ENCODE measurements at places on chromosomes 2 and 18. TPM values are rescaled to one million over a fixed set of nuclear protein-coding genes. Genes with fewer than 3 reads are reported as not detected.

RTP5 gene
- total RNA-seq = not detected

DNA sequence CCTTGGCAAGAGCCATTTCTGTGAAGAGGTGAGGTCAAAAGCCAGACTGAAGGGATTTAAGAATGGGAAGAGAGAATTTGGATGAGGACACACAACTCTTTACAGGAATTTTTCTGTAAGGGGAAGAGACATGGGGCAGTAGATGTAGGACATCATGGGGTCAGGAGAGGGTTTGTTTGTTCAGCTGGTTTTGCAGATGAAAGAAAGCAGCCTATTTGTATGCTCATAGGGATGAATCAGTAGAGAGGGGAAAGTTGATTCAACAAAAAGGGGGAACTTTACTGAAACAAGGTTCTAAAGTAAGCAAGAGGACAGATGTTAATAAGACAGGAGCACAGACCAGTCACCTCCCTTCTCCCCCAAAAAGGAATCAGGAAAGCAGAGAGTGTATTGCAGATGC, 11.2 kb downstream of the SCG2 start:
- no peak for DNase-seq
- H3K4me1 ChIP-seq = peaks cover 3% of the 10 kb centered on the region
- no peaks in the 10 kb centered on the region for H3K36me3 ChIP-seq
- H3K27ac ChIP-seq = no peak overlapping the region

GRCh38 chr18:48905513-48905912, 45.3 kb downstream of the SMAD7 start:
- H3K27ac ChIP-seq = no peak overlapping the region
- no peak overlapping the region for H3K4me3 ChIP-seq
- peaks cover 26% of the 10 kb centered on the region for H3K4me1 ChIP-seq

DNA sequence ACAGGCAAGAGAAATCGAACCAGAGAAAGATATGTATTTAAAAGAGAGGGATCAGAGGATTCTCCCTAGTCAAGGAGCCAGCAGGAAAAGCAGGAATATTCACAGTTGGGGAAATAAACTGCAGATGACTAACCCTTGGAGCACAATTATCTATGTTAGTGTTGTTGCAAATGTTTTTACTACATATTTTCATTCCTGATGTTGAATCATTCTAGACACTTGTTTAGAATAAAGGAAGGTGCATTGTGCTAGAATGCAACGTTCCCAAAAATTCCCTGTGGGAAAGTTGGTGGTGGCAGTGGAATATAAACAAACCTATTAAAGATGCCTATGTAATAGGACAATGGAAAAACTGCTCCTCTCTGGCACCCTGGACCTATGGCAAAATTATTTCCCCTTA, 63.3 kb downstream of the DTNA start:
- no peaks in the 10 kb centered on the region for H3K27me3 ChIP-seq
- H3K27ac ChIP-seq = peak overlapping the region; percentile 71
- H3K4me3 ChIP-seq = no peak overlapping the region
- DNase-seq = peak; percentile 59
- H3K4me1 ChIP-seq = peaks cover 26% of the 10 kb centered on the region

REEP1 gene
- 0.53 TPM for total RNA-seq

GRCh38 chr18:80106482-80107051, 2.5 kb upstream of the ADNP2 start:
- H3K36me3 ChIP-seq = no peaks in the 10 kb centered on the region
- no peak overlapping the region for H3K4me3 ChIP-seq
- peaks cover 8% of the 10 kb centered on the region for H3K4me1 ChIP-seq
- H3K27me3 ChIP-seq = peaks cover 16% of the 10 kb centered on the region

RNU2-63P gene
- not detected for total RNA-seq

ARHGAP28 gene
- total RNA-seq = 23.4 TPM

- no peaks in the 10 kb centered on the region for H3K36me3 ChIP-seq
- peak; percentile 74 for DNase-seq
- no peaks in the 10 kb centered on the region for H3K27me3 ChIP-seq
- H3K27ac ChIP-seq = no peak overlapping the region
These were observed 10.6 kb upstream of the MC5R start for GRCh38 chr18:13813271-13813849.

KCNK3 gene
- not detected for total RNA-seq

GRCh38 chr2:58620093-58620492, 379.0 kb upstream of the FANCL start:
- peaks cover 33% of the 10 kb centered on the region for H3K4me1 ChIP-seq
- H3K27me3 ChIP-seq = no peaks in the 10 kb centered on the region
- H3K4me3 ChIP-seq = peak overlapping the region; percentile 7
- H3K27ac ChIP-seq = peak overlapping the region; percentile 76

- no peaks in the 10 kb centered on the region for H3K36me3 ChIP-seq
- DNase-seq = no peak
- H3K27ac ChIP-seq = no peak overlapping the region
- no peak overlapping the region for H3K4me3 ChIP-seq
- no peaks in the 10 kb centered on the region for H3K27me3 ChIP-seq
- H3K4me1 ChIP-seq = no peaks in the 10 kb centered on the region
These were observed 1073.4 kb upstream of the GYPC start for GRCh38 chr2:125582516-125582915.

GRCh38 chr2:218030409-218031195, 27.8 kb upstream of the TNS1 start:
- peaks cover 13% of the 10 kb centered on the region for H3K27me3 ChIP-seq
- no peak overlapping the region for H3K4me3 ChIP-seq
- no peak for DNase-seq
- H3K4me1 ChIP-seq = no peaks in the 10 kb centered on the region
- H3K36me3 ChIP-seq = no peaks in the 10 kb centered on the region

- DNase-seq = no peak
- H3K27ac ChIP-seq = no peak overlapping the region
- H3K4me1 ChIP-seq = no peaks in the 10 kb centered on the region
- H3K4me3 ChIP-seq = no peak overlapping the region
These were observed 7.4 kb upstream of the MBOAT2 start for GRCh38 chr2:9010866-9011265.

CXCR2 gene
- not detected for total RNA-seq

DNA sequence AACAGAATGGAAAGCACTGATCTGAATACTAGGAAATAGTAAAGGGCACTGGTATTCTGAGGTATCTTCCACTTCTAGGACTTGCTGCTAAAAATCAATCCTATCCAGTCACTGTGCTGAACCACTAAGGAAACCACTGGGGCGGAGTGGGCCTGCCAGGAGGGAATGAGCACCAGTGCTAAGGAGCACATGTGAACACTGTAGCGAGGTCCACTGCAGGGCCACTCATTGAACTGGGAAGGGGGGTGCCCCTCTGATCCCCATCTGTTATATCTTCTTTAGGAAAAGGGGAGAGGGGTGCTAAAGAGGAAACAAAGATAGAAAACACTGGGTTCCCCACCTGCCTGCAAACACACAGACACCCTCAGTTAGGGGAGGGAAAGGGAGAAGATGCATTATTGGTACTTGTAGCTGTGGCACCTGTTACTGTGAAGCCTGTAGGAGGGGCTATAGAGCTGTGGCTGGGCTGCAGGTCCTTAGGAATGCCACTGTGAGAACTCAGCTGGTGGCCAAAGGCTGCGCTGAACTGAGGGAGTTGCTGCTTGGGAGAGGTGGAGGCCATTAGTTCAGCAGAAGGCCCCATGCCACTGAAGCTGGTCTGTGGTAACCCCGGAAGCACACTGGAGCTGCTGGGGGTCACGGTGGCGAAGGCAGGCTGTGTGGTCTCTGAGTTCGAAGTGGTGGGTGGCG, 81.8 kb downstream of the INO80D start:
- H3K27ac ChIP-seq = no peak overlapping the region
- peaks cover 11% of the 10 kb centered on the region for H3K36me3 ChIP-seq
- no peak overlapping the region for H3K4me3 ChIP-seq
- H3K27me3 ChIP-seq = no peaks in the 10 kb centered on the region
- H3K4me1 ChIP-seq = no peaks in the 10 kb centered on the region

- no peaks in the 10 kb centered on the region for H3K27me3 ChIP-seq
- no peaks in the 10 kb centered on the region for H3K4me1 ChIP-seq
- H3K27ac ChIP-seq = no peak overlapping the region
- no peak for DNase-seq
- no peak overlapping the region for H3K4me3 ChIP-seq
These were observed 179.4 kb downstream of the MYCN start for GRCh38 chr2:16119741-16120140.

- H3K27ac ChIP-seq = no peak overlapping the region
- H3K4me3 ChIP-seq = no peak overlapping the region
- no peaks in the 10 kb centered on the region for H3K4me1 ChIP-seq
- H3K36me3 ChIP-seq = no peaks in the 10 kb centered on the region
- DNase-seq = no peak
These were observed 55.0 kb upstream of the PKDCC start for GRCh38 chr2:41992671-41993434.

SLC1A4 gene
- 13.9 TPM for total RNA-seq

- peak; percentile 91 for DNase-seq
- H3K4me3 ChIP-seq = no peak overlapping the region
- H3K27ac ChIP-seq = peak overlapping the region; percentile 50
- H3K4me1 ChIP-seq = peaks cover 18% of the 10 kb centered on the region
These were observed 38.3 kb downstream of the MRPL33 start for GRCh38 chr2:27809761-27810241.

CIB4 gene
- total RNA-seq = not detected

DNA sequence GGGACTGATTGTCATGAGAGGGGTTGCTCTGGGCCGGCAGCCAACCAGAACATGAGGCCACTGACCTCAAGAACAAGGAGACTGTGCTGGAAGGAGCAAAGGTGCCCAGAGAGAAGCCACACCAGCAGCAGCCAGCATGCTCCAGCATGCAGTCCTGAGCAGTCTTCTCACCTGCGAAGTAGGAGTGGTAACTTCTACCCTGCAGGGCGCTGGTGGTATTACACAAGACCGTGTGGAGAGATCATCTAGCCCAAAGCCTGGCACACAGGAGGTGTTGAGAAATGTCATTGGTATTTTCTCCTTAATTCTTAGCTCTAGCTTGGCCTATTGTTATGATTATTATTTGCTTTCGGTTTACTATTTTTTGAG, 132.7 kb downstream of the TSN start:
- H3K27me3 ChIP-seq = no peaks in the 10 kb centered on the region
- no peak overlapping the region for H3K27ac ChIP-seq
- no peaks in the 10 kb centered on the region for H3K36me3 ChIP-seq

DNA sequence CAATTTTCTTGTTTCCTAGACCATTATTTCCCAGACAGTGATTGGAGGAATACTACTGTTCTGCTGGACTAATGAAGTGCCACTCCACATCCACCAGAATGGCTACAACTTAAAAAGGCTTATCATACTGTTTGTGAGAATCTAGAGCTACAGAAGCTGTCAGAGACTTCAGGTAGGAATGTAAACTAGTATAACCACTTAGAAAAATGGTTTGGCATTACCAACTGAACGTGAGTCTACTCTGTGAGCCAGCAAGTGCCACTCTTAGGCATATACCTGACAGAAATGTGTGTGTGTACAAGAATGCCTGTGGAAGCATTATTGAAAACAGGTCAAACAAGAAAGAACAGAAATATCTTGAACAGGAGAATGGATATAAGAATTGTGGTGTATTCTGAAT, 4.2 kb upstream of the SCN3A start:
- no peaks in the 10 kb centered on the region for H3K4me1 ChIP-seq
- no peak for DNase-seq
- no peaks in the 10 kb centered on the region for H3K27me3 ChIP-seq
- H3K36me3 ChIP-seq = no peaks in the 10 kb centered on the region

DNA sequence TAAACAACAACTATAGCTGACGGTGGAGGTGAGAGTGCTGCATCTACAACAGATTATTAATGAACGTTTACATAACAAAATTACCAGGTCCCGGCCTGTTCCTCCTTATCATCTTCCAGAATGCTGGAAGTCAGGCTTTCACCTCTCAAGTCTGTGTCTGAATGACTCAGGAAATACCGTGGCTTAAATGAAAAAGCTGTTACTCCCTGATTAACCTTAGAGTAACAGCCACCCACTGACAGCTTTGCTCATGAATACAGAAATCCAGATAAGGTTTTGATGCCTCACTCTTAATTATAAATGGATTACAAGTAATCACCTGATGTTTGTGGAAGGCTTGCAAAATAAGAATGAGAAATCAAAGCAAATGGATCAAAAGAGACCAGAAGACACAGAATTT, 885.3 kb upstream of the CELF4 start:
- H3K36me3 ChIP-seq = no peaks in the 10 kb centered on the region
- no peaks in the 10 kb centered on the region for H3K4me1 ChIP-seq
- H3K4me3 ChIP-seq = no peak overlapping the region
- H3K27me3 ChIP-seq = no peaks in the 10 kb centered on the region
- H3K27ac ChIP-seq = no peak overlapping the region

POTEE gene
- 0.21 TPM for total RNA-seq

DNA sequence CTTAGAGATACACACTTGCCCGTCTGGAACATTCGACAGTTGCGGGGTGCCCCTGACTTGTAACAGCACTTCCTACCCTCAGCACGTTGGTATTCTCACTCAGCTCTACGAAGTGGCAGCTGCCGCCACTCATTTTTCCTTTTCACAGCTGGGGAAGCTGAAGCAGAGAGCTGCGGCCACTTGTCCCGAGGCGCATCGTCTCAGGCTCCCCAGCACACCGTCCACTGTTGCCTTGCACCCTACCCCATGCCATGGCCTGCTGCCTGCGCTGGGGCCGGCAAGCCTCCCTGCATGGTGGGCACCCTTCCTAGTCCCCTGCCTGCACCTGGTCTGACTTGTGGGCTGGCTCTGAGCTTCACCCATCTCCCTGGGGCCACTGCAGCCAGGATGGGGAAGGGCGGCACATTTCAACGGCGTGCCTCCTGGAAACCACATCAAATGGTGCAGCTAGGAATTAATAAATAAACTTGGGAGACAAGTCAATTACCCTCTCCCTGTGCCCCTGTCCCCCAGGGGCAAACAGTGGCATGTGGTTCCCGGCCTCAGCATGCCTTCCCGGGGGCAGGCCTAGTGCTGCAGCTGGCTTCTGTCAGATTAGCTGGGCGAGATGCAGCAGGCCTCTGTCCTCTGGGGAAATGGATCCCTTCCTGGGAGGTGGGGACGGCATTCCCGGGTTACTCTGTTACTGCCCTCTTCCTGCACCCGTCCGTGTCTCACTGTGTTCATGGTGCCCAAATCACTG, 64.7 kb upstream of the HAAO start:
- no peak for DNase-seq
- no peak overlapping the region for H3K27ac ChIP-seq
- H3K27me3 ChIP-seq = no peaks in the 10 kb centered on the region
- no peaks in the 10 kb centered on the region for H3K36me3 ChIP-seq

UGT1A3 gene
- total RNA-seq = not detected

DNA sequence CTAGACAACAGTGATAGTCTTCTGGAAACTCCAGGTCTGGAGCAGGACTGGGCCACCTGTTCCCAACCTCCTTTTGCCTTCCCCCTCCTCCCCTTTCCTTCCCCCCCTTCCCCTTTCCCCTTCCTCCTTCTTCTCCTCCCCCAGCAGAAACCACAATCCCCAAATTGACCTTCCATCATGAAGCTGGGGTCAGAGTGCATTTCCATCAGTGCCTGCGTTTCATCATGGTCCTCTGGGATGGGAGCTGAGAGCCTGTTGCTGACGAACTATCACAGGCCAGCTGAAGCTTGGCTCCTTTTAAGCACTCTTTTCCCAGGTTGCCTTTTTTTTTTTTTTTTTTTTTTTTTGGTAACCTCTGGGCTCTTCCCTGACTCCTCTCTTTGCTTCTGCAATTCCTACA, 52.6 kb upstream of the SMAD2 start:
- no peak for DNase-seq
- H3K4me1 ChIP-seq = no peaks in the 10 kb centered on the region
- no peak overlapping the region for H3K4me3 ChIP-seq
- no peaks in the 10 kb centered on the region for H3K36me3 ChIP-seq
- no peak overlapping the region for H3K27ac ChIP-seq

FRZB gene
- 0.09 TPM for total RNA-seq

- DNase-seq = no peak
- H3K27ac ChIP-seq = no peak overlapping the region
- no peak overlapping the region for H3K4me3 ChIP-seq
- no peaks in the 10 kb centered on the region for H3K27me3 ChIP-seq
These were observed 122.4 kb downstream of the PTGR3 start for GRCh38 chr18:75086494-75087034.

AMER3 gene
- not detected for total RNA-seq

Data from endothelial cell of umbilical vein (primary cell).